ENCODE measurements at places on chromosomes 12 and 14. TPM values are rescaled to one million over a fixed set of nuclear protein-coding genes. Genes with fewer than 3 reads are reported as not detected.

GRCh38 chr14:70882776-70883492 is 24.3 kb upstream of the PCNX1 start:
- DNase-seq = peak; percentile 60
- no peak overlapping the region for H3K27ac ChIP-seq
- H3K36me3 ChIP-seq = no peaks in the 10 kb centered on the region
- peaks cover 26% of the 10 kb centered on the region for H3K4me1 ChIP-seq

DNA sequence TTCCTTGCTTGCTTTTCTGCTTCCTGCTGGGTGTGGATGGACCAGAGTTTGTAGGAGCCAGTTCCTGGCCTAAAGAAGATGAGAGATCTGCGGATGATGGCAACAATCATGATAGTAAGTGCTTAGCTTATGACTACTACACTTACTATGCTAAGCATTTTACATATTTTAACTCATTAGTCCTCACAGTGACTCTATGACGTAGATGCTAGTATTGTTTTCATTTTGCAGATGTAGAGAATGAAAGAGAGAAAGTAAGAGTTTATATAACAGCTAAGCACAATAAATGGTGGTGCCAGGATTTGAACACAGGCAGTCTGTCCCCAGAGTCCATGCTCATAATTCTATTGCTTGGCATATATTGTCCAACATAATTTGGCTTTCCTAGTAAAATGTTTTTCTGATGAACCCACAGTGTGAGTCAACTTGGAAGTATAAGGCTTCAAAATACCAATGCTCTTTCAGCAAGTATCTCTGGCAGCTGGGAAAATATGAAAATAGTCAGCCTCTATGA is 363.2 kb upstream of the DDHD1 start:
- no peaks in the 10 kb centered on the region for H3K27me3 ChIP-seq
- peaks cover 18% of the 10 kb centered on the region for H3K4me1 ChIP-seq
- no peak overlapping the region for H3K4me3 ChIP-seq
- peak; percentile 80 for DNase-seq

DNA sequence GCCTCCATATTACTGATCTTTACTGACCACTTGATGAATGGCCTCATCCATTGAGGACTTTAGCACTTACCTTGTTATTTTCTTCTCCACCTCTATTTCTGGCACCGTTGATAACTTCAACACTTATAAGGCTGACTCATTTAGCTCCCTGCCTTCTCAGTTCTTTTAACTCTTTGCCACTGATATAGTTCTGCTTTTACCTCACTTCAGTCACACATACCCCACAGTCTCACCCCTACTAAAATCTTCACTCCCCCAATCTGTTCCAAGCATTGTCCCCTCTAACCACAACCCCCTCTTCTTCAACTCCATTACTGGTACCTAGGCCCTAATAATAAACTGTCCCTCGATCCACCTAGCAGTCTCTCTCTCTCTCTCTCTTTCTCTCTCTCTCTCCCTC is 141.0 kb downstream of the PAH start:
- no peaks in the 10 kb centered on the region for H3K27me3 ChIP-seq
- H3K27ac ChIP-seq = no peak overlapping the region
- no peak for DNase-seq
- H3K4me1 ChIP-seq = no peaks in the 10 kb centered on the region
- H3K36me3 ChIP-seq = no peaks in the 10 kb centered on the region

DNA sequence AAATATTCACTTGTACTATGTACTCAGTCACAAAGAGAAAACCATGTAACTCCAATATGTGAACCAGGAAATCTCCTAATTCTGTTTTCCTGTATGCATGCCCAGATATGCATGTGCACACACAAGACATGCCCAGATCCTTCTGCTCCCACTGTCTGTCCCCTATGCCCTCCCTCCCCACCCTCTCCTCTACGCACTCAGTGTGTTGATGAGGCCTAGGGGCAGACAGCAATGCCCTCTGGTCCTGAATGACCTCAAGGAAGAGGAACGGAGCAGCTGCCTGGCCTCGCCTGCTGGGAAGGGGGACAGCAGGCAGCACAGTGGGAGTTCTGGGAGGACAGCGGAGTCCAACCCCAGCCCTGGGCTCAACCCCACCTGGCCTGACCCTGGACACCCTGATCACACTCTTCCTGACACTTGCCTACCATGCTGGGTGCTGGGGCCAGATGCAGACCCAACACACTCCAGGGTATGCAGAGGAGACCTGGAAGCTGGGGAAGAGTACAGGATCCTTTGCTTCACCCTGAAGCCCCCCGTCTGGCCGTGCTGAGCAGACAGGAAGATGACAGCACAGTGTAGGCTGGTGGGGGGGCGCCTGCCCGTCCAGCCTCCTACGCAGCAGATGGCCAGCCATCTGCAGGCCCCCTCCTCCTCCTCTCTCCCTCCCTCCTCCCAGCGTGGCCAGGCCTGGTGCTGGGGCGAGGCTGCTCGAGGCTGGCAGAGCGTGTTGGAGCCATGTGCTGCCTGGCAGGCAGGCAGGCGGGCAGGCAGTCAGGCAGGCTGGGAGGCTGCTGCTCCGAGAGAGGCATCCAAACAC is 106.6 kb upstream of the NCOR2 start:
- no peak overlapping the region for H3K4me3 ChIP-seq
- no peak for DNase-seq
- H3K27me3 ChIP-seq = no peaks in the 10 kb centered on the region
- H3K4me1 ChIP-seq = peaks cover 31% of the 10 kb centered on the region
- no peaks in the 10 kb centered on the region for H3K36me3 ChIP-seq

GRCh38 chr14:55921511-55921910 is 196.7 kb upstream of the PELI2 start:
- peaks cover 2% of the 10 kb centered on the region for H3K27me3 ChIP-seq
- no peak overlapping the region for H3K27ac ChIP-seq
- DNase-seq = no peak
- no peak overlapping the region for H3K4me3 ChIP-seq
- no peaks in the 10 kb centered on the region for H3K4me1 ChIP-seq

DNA sequence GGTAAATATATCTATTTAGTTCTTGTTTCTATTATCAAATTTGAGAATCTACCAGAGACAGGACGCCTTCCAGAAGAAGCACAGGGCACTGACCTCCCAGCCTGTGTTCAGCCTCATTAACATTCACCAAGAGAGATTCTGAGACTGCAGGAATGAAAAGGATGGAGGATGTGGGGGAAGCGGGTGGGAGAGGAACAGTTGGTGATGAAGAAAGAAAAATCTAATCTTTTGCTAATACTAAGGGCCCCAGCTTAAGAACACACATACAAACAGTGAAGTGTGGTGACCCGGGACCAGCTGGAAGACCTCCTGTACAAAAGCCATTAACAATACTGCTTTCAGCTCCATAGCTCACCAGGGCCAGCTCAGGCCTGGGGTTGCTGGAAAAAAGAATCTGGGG is 160.5 kb downstream of the NUAK1 start:
- H3K4me1 ChIP-seq = peaks cover 20% of the 10 kb centered on the region
- H3K27me3 ChIP-seq = no peaks in the 10 kb centered on the region
- H3K27ac ChIP-seq = peak overlapping the region; percentile 27
- DNase-seq = peak; percentile 55

GRCh38 chr14:52690983-52691760 is 4.2 kb downstream of the ERO1A start:
- no peaks in the 10 kb centered on the region for H3K36me3 ChIP-seq
- H3K27ac ChIP-seq = no peak overlapping the region
- no peak for DNase-seq
- peaks cover 2% of the 10 kb centered on the region for H3K4me1 ChIP-seq

GRCh38 chr12:9256341-9256740 is 48.1 kb upstream of the PZP start:
- DNase-seq = no peak
- no peaks in the 10 kb centered on the region for H3K4me1 ChIP-seq
- no peaks in the 10 kb centered on the region for H3K36me3 ChIP-seq
- no peak overlapping the region for H3K4me3 ChIP-seq
- H3K27ac ChIP-seq = no peak overlapping the region
- peaks cover 2% of the 10 kb centered on the region for H3K27me3 ChIP-seq

GRCh38 chr12:86712425-86712843 is 456.2 kb upstream of the MGAT4C start:
- peak overlapping the region; percentile 87 for H3K27ac ChIP-seq
- peak overlapping the region; percentile 15 for H3K4me3 ChIP-seq
- no peaks in the 10 kb centered on the region for H3K27me3 ChIP-seq
- peaks cover 15% of the 10 kb centered on the region for H3K4me1 ChIP-seq
- DNase-seq = peak; percentile 99
- no peaks in the 10 kb centered on the region for H3K36me3 ChIP-seq

- no peak overlapping the region for H3K4me3 ChIP-seq
- no peak for DNase-seq
- no peaks in the 10 kb centered on the region for H3K4me1 ChIP-seq
- peaks cover 3% of the 10 kb centered on the region for H3K36me3 ChIP-seq
- H3K27me3 ChIP-seq = no peaks in the 10 kb centered on the region
- no peak overlapping the region for H3K27ac ChIP-seq
Measured at GRCh38 chr14:65650826-65651225, 238.3 kb downstream of the FUT8 start.

The LYZ gene
- 0.31 TPM for total RNA-seq

The COX8C gene
- total RNA-seq = not detected

The RBP5 gene
- not detected for total RNA-seq

The KRT71 gene
- not detected for total RNA-seq

The LGALS3 gene
- 37.4 TPM for total RNA-seq

The KRT79 gene
- 0.82 TPM for total RNA-seq

Measured in astrocyte (in vitro differentiated cells and primary cell).